ENCODE measurements at places on chromosomes 3 and 15. TPM values are rescaled to one million over a fixed set of nuclear protein-coding genes. Genes with fewer than 3 reads are reported as not detected.

GRCh38 chr3:125622381-125622791 lies 27.1 kb upstream of the OSBPL11 start:
- DNase-seq: no peak

- DNase-seq: no peak
Observed at GRCh38 chr3:50303013-50303815, at the start of gene HYAL1. HYAL1 (minus strand) TSS chr3:50303574; CDS start chr3:50302956, 618 bp downstream.

- DNase-seq: no peak
Observed at GRCh38 chr3:63877737-63878393, 14.2 kb downstream of the ATXN7 start.

DNA sequence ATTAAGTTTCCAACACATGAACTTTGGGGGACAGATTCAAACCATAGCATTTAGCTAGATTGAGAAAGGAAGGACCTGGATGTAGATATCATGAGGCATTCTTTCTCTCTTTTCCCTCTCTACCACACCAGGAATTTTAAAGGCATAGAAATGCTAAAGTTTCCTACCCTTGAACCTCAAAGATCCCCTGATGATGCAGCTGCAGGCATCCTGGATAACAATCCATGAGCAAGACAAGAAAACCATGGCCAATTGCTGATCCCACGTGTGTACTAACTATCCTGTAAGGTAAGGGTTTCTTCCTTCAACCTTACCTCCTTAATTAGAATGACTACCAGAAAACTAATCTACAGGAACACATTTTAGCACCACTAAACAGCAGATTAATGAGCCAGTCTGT lies 36.8 kb downstream of the CPNE4 start:
- no peak for DNase-seq

- peak; percentile 9 for DNase-seq
Observed at GRCh38 chr3:97940034-97940433, 32.2 kb downstream of the RIOX2 start.

- DNase-seq: no peak
Observed at GRCh38 chr3:172315401-172316091, 132.7 kb downstream of the GHSR start.

GRCh38 chr15:87563869-87564268 lies 692.7 kb downstream of the NTRK3 start:
- no peak for DNase-seq

- peak; percentile 31 for DNase-seq
Observed at GRCh38 chr3:197003461-197004385, 25.9 kb downstream of the MELTF start.

GRCh38 chr3:192246847-192247559 lies 480.3 kb downstream of the FGF12 start:
- DNase-seq: no peak

GRCh38 chr3:119279101-119279554 lies 15.1 kb upstream of the ARHGAP31 start:
- DNase-seq: no peak

DNA sequence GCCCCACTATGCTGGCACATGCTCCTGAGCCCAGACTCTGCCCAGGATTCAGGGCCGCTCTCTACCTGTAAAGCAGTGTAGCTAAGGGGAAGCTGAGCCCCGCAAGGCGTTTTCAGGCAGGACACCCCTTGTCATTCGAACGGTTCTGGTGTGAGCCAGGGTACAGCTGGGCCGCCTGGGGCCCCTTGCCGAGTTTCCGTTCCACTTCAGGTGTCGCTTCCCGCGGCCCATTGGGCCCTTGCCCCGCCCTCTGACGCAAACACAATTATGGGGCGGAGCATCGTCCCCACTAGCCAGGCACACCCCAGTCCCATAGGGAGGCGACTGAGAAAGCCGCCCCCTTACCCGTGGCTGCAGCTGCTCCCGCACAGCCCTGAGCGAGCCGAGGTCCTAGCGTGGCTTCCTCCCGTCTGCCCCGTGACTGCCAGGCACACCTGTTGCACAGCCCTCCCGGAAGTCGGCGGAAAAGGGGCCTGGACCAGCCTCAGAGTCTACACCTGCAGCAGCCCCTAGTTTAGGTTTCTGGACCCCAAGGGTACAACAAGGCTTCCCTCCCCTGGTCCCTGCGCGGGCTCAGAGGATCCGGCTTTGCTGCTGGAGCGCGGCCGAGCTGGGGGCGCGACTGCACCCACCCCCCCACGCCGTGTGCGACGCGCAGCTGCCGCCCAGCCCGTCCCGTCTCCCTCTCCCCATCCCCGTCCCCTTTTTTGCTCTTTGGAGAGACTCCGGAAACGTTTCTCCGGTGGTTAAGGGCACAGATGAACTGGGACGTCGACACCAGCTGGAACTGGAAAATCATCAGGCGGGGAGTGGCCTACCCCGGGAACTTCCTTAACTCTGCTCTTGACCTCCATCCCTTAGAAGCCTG lies at the start of gene PLSCR2:
PLSCR2 (minus strand) TSS at position 412 of the 868 bp plus-strand sequence. CDS start 9,657 bp downstream, outside the sequence.
- DNase-seq: peak; percentile 72

- DNase-seq: no peak
Observed at GRCh38 chr3:69235882-69236281, 113.5 kb upstream of the LMOD3 start.

GRCh38 chr15:28878209-28878608 lies 7.6 kb upstream of the APBA2 start:
- no peak for DNase-seq

- DNase-seq: peak; percentile 7
Observed at GRCh38 chr3:136042608-136043221, 77.2 kb downstream of the PPP2R3A start.

DNA sequence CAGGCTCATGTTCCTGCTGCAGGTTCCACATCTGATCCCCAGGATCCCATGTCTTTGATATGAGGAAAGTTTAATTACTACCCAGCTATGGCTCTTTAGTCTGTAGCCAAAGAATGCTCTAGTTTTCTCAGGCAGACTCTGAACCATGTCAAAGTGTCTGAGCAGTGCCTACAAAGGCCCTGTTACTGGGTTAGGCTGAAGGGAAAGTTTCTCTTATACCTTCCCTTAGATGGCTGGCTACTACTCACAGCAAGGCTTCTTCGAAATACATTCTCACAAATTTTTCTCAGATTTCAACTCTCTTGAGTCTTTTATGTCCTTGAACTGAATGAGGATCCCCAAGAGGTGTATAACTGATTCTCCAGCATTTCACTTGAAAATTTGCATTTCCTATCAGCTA lies 102.4 kb downstream of the NR1D2 start:
- no peak for DNase-seq

GRCh38 chr3:58591517-58592510 lies 14.6 kb upstream of the FAM107A start:
- no peak for DNase-seq

- no peak for DNase-seq
Observed at GRCh38 chr15:25087137-25087536, 132.3 kb downstream of the SNRPN start.

GRCh38 chr3:172646439-172647015 lies 64.3 kb downstream of the NCEH1 start:
- DNase-seq: no peak

- peak; percentile 55 for DNase-seq
Observed at GRCh38 chr3:190617185-190617584, 103.3 kb downstream of the IL1RAP start.

GRCh38 chr3:65963787-65964677 lies 74.7 kb downstream of the MAGI1 start:
- no peak for DNase-seq

The OR5H15 gene
- not detected for total RNA-seq

The SEMA3G gene
- not detected for total RNA-seq

The SEMA3B gene
- 0.60 TPM for total RNA-seq

The UPK1B gene
- total RNA-seq: not detected

The CLRN1 gene
- not detected for total RNA-seq

The CAMK2N2 gene
- total RNA-seq: not detected

The SLCO2A1 gene
- total RNA-seq: not detected

The RAB7A gene
- total RNA-seq: 264 TPM

The GOLIM4 gene
- total RNA-seq: 1.6 TPM

The C3orf20 gene
- 0.10 TPM for total RNA-seq

The LRTM1 gene
- total RNA-seq: not detected

The DPH3 gene
- total RNA-seq: 14.4 TPM

The TMEM89 gene
- total RNA-seq: 0.32 TPM

All from activated CD4-positive, alpha-beta T cell treated with anti-CD3 and anti-CD28 coated beads, Interleukin-2, amount 10 ng/mL, durations not matched to agents 7 days and 5 days (primary cell).